ENCODE measurements at places on chromosomes 2 and 18.

DNA sequence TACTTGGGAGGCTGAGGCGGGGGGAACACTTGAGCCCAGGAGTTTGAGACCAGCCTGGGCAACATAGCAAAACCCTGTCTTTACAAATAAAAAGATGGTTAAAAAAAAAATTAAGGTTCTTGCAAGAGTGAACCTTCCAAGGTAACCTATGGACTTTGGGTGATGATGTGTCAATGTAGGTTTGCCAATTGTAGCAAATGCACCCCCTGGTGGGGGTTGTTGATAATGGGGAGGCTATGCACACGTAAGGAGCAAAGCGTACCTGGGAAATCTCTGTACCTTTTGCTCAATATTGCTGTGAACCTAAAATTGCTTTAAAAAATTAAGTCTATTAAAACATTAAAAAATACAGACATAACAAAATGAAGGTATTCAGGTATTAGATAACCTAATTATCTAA, 70.4 kb downstream of the CWC22 start:
- DNase-seq, result peak; percentile 7

DNA sequence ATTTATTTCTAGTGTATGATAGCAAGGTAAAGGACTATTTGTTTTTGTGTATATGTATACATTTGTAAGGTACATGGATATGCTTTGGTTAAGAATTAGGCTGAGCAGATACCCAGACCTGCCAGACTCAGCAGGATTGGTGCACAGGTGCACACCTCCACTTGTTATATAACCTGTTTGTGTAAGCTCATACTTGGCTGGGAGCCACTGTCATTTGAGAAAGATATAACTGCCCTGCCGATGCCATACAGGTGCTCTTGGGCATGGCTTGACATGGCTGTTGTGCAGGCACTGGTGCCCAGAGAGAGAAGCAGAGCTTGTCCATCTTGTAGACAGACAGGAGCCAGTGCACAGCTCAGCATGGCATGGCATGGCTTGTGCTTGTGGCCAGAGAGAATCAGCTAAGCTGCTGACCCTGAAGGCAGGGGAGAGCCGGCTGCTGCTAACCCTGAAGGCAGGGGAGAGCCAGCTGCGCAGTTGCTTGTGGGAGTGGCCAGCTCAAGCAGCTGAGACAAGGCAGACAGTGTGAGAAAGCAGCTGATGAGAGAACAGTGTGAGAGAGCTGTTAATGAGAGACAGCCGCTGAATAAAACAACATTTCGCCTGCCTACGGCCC, 136.5 kb downstream of the RNF144A start:
- DNase-seq, result no peak

GRCh38 chr18:59039449-59039848, 100.2 kb upstream of the SEC11C start:
- DNase-seq, result no peak

GRCh38 chr2:10613263-10613662, 76.5 kb downstream of the NOL10 start:
- DNase-seq, result no peak

DNA sequence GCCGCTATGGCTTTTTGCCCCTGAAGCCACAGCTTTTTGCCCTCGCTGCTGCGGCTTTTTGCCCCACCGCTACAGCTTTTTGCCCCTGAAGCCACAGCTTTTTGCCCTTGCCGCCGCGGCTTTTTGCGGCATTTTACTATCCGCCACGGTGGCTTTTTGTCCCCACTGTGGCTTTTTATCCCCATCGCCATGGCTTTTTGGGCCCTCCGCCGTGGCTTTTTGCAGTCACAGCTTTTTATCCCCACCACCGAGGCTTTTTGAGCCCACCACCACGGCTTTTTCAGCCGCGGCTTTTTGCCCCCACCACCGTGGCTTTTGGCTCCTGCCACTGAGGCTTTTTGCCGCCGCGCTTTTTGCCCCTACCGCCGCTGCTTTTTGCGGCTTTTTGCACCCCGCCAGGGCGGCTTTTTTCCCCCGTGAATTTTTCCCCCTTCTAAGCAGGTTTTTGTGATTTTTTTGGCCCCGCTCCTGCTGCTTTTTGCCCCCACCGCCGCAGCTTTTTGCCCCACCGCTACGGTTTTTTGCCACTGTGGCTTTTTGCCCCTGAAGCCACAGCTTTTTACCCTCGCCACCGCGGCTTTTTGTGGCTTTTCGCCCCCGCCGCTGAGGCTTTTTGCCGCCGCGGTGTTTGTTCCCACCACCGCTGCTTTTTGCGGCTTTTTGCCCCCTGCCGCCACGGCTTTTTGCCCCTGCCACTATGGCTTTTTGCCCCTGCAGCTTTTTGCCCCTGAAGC, 2797.2 kb upstream of the TEKT4 start:
- DNase-seq, result no peak

DNA sequence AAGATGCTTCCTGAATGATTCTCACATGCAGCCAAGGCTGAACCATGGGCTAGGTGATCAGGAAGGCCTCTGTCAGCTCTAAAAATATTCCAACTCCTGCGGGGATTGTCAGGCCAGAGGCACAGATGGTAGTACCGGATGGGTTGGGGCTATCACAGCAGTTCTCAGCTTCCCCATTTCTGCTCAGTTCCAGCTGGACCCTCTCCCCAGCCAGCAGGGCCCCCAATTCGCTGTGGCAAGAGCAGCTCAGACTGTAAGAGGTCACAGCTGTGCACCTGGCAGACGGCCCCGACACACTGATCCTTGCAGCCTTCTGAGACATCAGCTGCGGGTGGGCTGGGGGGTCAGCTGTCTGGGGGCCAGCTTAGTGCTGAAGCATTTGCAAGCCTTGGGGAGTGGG, 43.6 kb upstream of the TCF7L1 start:
- no peak for DNase-seq

DNA sequence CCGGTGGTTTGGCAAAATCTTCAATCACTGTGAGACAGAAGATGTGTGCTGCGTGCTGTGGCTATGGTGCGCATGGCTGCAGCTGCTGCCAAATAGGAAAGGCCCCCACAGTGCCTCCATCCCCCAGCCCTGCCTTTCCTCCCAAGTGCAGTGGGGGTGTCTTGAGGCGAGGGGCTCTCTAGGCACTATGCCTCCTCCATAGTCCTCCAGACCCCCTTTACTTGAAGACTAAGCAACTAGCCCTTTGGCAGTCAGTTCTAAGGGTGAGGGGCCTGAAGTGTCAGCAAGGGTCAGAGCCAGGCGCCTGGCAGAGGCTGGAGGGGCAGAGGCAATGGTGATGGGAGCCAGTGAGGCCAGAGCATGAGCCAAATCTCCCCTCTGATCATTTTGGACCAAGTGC, 13.6 kb upstream of the TMEM185B start:
- DNase-seq, result no peak

- no peak for DNase-seq
Observed at GRCh38 chr2:238124488-238125126, 13.9 kb upstream of the KLHL30 start.

GRCh38 chr2:229627728-229628127, 86.6 kb downstream of the DNER start:
- DNase-seq, result no peak

GRCh38 chr18:74139411-74139810, 8.2 kb downstream of the FBXO15 start:
- no peak for DNase-seq

DNA sequence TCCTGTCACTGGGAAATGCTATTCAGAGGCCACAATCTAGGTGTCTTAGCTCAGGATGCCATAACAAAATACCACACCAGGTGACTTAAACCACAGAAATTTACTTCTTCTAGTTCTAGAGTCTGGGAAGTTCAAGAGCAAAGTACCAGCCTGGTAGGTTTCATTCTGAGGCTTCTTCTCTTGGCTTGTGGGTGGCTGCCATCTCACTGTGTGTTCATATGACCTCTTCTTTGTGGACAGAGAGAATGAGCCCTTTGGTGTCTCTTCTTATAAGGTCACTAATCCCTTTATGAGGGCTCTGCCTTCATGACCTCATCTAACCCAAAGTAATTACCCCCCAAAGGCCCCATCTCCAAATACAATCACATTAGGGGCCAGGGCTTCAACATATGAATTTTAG, 57.3 kb downstream of the RHOB start:
- no peak for DNase-seq

- no peak for DNase-seq
Observed at GRCh38 chr2:160429248-160430000, 64.2 kb downstream of the RBMS1 start.

GRCh38 chr2:55518841-55519165, 715 bp upstream of the CFAP36 start:
- DNase-seq, result no peak

DNA sequence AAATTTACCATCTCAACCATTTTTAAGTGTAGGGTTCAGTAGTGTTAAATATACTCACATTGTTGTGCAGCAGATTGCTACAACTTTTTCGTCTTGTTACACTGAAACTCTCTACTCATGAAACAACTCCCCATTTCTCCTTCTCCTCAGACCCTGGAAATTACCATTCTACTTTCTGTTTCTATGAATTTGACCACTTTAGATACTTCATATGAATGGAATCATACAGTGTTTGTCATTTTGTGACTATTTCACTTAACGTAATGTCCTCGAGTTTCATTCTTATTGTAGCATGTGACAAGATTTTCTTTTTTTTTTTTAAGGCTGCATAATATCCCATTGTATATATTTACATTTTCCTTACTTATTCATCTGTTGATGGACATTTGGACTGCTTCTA, 203.8 kb downstream of the PLCL1 start:
- no peak for DNase-seq

DNA sequence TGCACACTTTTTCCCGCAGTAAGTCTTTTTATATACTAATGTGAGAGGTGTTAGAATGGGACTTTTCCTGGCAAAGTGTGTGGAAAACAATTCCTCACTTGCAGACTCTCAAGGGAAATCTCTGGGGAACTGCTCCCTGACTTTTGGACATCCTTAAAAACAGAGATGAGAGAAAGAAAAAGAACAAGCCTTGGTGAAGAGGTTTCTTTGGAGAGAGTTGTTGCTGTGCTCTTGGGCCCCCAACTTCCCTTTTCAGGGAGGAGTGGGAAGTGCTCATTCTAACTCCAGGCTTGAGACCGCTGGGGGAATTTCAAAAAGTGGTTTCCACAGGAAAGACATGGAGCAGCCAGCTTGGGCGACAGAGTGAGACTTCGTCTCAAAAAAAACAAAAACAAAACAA, 142.6 kb upstream of the SPRED2 start:
- no peak for DNase-seq

DNA sequence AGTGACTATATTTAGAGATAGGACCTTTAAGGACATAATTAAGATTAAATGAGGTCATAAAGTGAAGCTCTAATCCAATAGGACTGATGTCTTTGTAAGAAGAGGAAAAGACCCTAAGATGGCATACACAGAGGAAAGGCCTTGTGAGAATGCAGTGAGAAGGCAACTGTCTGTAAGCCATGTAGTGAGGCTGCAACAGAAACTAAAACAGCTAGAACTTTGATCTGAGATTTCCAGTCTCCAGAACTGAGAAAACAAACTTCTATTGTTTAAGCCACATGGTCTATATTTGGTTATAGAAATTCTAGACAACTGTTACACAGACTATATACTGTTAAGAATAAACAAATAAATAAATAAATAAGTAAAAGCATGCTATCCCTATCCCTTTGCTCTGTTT, 276.8 kb downstream of the CNTNAP5 start:
- DNase-seq, result no peak

DNA sequence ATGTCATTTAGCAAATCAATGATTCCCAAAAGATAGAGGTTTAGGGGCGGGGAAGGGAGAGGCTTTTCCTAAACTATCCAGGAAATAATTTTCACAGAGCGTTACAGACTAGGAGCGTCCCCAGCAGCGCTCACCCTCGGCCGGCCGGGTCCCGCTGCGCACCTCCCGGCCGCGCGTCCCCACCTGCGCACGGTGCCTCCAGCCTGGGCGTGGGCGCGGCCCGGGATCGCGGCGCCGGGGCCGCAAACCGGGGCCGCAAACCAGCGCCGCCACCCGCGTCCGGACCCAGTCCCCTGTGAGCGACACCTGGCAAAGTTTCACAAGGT, 684 bp upstream of the ZCCHC2 start:
- no peak for DNase-seq

GRCh38 chr2:10132043-10132575, 9.6 kb downstream of the RRM2 start:
- DNase-seq, result no peak

- DNase-seq, result no peak
Observed at GRCh38 chr2:65045651-65046050, 10.6 kb upstream of the CEP68 start.

DNA sequence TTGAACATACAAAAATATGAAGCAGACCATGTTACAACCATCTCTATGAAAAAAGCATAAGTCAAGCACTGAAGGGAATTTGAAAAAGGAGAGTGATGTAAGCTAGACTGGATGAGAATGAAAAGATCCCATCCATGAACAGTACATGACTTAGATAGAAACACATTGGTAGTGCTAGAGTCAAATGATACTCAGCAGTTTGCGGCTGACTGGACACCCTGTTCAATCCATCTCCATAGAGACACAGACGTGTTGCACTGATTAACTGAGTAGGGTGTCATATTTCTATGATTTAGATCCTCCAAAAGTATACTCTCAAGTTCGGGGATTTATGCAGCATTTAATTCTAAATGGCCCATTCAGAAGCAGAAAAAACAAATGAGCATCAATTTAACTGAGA, 674.3 kb upstream of the NRXN1 start:
- DNase-seq, result no peak
